CD4-positive, alpha-beta T cell treated with Interleukin-12 subunit alpha and Interleukin-12 subunit beta, for 1 hour (primary cell): ENCODE measurements at places on chromosomes 3 and 15.
A peak's percentile ranks its signal among the peaks of the same experiment; 100 is the strongest.

DNA sequence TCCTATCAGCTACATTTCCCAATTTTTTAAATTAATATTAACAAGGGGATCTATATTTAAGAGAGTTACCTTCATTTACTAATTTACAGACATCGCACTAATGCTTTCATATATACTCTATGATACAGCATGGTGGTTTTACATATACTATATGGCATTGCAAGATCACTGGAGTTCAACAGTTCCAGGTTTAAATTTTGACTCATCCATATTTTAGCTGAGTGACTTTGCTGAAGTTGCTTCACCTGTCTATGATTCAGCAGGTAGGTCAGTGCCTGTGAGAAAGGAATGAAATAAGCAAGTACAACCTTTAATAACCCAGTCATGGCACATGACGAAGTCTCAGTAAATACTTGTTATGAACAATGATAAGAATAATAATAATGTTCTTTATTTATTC is 211.1 kb downstream of the P3H2 start:
- no peak for DNase-seq

DNA sequence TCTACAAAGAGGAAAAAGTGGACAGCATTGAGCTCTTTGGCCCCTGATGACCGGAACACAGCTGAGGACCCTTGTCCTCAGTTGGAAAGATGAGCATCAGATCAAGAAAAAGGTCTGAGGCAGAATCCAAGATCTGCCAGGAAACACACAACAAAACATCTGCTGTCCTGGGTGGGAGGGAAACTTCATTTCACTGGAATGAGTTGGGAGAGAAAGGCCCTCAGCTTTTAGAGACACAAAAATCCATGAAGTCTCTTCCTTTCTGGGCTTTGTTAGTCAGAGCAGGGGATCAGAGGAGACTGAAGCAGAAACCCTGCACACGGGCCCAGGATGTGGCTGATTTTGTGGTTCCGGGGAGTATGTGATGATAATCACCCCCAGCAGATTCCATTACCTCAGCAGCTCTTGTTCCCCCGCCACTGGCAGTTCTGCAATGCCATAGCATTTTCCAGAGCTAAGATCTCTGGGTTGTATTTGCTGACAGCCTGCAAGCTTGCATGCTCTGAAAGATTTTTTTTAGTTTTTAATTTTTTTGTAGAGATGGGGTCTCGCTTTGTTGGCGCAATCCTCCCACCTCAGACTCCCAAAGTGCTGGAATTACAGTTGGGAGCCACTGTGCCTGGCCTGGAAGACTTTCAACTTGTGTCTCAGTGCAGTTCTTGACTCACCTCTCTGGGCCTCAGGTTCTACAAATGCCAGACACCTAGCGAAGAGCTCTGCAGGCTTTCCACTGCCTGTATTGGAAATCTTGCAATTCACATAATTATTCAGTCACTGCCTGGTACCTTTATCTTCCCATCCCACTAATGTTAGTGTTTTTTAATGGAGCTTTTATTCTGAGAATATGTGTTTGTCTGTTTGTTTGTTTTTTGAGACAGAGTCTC is 5.8 kb upstream of the TATDN2 start:
- peak; percentile 77 for DNase-seq

DNA sequence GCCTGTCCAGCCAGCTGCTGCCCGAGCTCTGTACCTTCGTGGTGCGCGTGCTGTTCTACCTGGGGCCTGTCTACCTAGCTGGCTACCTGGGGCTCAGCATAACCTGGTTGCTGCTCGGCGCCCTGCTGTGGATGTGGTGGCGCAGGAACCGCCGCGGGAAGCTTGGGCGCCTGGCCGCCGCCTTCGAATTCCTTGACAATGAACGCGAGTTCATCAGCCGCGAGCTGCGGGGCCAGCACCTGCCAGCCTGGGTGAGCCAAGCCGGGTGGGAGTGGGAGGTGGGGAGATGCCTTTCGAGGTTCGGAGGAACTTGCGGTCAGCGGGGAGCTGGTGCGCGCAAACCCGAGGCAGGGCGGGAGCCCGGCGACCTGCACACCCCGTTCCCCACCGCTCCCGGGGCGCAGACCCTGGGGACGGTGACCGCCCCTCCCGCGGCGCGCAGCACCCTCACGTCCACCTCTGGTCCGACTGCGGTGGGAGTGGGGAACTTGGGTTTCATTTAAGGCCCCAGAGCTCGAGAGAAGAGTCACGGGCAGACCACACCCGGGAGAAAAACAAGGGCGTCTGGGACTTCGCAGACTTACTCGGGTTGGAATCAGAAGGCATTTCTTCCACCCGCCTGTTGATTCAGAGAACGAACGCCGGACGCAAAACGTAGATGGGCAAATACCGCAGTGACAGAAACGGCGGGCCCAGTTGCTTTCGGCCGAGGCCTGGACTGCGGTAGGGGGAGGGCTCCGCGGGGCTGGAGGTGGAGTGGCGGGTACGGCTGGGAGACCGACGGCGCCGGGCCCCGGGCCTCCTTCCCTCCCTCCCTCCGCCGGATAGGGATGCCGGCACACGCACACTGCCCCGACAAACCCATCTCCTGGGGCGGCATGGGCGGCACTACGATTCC is 708 bp downstream of the ESYT3 start:
- no peak for DNase-seq

DNA sequence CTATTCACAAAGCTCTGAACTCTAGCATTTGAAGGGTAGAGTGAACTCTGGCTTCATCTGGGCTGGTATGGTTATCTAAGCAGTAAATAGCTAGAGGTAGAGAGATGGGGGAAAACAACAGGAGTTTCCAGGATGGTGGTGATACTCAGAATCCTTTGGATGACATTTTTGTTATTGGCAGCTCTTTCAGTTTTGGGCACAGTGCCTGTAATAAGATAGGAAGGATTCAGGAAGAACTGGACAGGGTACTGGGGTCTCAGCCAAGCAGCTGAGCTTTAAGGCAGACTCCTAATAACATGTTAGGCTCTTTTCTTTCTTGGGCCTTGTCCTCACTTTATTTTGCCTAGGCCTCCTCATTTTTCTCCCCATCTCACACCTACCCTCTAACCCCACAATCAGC is 338.5 kb downstream of the CADM2 start:
- no peak for DNase-seq

DNA sequence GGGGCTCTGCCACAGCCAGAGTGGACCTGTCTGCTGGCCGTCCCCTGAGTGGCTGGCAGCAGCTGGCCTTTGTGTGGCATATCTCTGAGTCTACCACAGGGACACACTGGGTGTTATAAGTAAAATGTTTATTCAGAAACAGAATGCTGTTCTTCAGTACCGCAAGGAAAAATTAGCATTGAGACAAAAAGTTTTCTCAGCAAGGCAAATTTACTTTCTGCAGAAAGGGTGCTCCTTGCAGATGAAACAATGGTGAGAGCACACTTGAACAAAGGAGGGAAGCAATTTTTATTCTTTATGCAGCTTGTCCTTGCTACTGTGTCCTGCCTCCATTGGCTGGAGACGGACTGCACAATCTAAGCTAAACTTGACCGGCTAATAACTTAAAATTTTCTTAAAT is 4.0 kb downstream of the TMEM89 start:
- DNase-seq = no peak

GRCh38 chr15:54547491-54547890 is 569.2 kb downstream of the UNC13C start:
- DNase-seq = no peak

- peak; percentile 42 for DNase-seq
Observed at GRCh38 chr15:70096215-70097062, 1.3 kb downstream of the TLE3 start.

DNA sequence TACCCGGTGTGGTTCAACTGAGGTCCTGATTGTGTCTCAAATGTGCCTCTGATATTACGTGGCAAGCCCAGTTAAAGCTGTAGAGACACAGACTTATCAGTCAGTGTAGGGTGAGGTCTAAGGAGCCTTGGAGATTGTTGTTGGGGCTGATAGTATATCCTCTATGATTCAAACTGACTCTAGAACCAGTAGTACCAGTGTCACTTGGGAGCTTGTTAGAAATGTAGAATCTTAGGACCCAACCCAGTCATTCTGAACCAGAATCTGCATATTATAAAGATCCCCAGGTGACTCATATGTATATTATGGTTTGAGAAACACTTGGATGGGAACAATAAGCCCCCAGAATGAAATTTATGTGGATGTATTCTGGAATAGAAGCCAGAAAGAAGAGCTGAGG is 83.5 kb downstream of the PIK3R4 start:
- DNase-seq = no peak

DNA sequence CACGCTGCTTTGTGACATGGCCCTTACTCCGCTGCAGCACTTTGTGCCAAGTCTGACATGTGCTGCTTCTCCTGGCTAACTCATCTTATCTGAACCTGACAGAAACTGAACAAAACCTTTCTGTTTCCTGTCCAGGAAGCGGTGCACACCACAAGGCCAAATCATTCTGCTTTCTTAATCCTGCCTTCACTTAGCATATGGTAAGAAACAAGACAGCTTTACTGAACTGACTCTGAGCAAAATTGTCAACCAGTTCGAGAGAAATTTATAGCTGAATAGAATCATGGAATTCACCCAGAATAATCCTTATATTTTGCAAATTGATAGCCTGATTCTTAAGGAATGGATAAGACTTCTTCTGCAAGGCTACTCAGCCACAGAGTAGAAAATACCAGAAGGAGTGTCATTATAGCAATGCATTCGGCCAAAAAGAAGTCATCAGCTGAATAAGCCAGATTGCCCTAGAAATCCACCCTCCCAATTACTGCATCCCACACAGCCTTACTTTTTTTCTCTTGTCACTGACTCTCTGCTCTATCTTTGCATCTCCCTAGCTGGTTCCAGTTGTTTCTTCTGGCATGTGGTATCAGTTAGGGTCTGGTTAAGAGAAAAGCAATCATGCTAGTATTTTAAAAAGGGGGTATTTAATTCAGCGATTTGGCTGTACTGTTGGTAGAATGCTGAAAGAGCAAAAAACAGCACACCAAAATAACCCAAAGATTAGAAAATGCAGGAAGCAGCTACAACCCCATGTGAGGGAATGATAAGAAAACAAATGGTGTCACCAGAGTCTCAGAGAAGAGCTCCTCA is 41.6 kb upstream of the STRIT1 start:
- no peak for DNase-seq

DNA sequence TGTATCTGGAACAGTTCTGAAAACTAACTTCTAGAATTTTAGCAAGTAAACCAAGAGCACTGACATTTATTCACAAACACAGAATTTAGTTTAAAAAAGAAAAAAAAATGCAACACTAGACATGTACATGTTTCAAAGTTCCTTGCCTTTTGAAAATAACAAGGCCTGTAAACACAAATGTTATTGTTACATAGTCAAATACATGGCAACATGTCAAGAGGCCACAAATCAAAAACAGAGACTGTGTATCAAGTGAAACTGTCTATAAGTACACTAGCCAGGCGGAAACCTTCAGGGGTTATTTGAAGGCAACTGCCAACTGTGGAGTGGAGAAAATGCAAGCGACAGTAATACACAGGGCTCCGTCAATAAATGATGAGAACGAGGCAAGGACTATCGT is 547.6 kb downstream of the FOXP1 start:
- DNase-seq = no peak

- DNase-seq = no peak
Observed at GRCh38 chr3:136817448-136817847, 1.5 kb upstream of the SLC35G2 start.

DNA sequence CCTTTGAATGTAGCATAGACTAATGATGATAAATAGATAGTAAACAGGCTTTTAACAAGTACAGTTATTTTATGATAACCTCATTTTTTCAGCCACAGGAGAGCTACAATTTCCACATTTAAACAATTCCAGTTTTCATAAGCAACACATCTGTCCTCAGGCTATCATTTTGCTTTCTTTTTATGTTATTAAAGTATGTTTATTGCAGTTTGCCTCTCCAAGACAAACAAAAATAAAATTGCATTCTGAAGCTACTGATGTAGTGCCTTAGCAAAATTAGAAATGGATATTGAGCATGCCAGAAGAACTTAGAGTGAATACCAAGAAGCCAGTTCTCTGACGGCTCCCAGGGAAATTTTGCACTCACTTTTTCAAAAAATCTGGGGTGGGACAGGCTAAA is 140.6 kb upstream of the ABHD17C start:
- DNase-seq = no peak

GRCh38 chr15:41494922-41495735 is 1.5 kb downstream of the ITPKA start:
- DNase-seq = peak; percentile 38

GRCh38 chr3:36891701-36892160 is 53.1 kb downstream of the TRANK1 start:
- no peak for DNase-seq

DNA sequence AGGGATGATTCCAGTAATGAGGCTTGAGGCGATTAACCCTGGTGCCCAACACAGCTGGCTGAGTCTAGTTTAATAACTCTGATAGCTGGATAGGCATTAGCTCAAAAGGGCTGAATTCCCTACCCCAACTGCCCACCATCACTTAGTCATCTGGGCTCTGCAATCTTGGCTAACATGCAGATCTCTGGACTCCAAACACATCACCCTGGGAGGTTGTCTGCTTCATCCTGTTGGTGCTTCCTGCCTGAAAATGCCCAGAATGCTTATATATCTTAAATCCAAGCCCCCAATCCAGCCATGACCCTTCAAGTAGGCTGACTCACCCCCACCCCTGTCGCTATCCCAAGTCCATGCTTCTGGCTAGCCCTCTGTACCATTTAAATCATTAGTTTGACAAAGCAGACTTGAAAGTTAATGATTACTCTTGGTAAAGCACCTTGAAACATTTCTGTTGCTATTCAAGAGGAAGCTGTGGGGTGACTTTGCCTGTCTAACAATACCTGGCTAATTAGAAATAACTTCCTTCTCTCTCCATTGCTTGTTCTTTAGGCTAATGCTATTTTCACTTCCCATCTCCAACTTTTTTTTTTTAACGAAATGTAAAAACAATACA is 107.0 kb upstream of the RORA start:
- no peak for DNase-seq

DNA sequence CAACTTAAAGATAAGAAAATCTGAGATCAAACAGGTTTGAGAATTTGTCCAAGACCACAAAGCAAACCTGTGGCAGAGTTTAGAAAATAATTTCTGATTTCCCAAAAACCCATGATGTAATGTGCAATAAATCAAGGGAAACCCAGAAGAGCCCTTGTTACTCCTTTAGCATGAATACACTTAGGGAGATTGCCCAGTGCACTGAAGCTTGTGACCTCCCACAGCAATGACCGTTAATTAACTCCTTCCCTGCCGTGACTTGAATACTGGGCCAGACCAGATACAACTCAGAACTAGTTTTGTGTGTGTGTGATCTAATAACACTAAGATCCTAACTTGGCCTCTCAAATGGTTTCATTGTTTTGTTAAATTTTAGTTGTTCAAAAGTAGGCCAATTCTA is 2.5 kb downstream of the PRKAR2A start:
- DNase-seq = no peak

DNA sequence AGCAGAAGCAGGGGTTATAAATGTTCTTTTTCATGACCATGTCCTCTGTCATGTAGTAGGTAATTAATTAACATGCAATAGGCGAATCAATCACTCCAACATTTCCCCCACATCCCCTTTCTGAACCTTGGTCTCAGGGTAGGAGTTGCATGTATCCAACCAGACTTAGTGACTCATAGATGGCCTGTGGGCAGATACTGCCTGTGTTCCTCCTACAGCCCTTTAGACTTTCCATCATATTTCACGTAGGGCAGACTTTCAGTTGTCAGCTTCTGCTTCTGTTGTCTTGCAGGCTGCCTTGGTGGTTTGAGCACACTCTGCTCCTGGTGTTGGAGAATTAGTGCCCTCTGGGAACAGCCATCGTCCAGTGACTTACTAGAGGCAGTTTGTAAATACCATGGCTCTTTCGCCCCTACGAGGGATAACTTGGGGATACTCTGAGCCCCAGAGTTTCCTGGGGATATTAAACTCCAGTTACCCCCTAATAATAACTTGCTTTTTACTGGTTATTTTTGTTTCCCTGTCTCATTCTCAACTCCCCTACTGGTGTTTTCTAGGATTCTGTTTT is 244.4 kb downstream of the EDEM1 start:
- DNase-seq = no peak
